ENCODE measurements at places on chromosomes 3 and 15.

DNA sequence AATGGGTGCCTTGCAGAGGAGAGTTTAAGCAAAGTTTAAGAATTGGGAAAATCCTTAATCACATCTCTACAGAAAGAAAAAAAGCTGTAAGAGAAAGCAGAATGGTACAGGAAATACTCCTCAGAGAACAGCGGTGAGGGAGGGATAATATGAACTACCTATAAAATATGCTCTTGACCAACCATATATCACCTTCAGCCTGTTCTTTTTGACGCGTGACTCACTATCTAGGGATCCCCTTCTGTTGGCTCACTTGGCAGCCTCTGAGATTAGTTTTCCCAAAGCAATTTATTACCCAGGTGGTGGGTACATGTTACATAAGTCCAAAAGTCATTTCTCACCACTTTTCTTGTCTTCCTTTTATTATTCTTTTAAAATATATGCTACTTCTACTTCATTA lies 97.7 kb downstream of the CNTN6 start:
- DNase-seq = peak; percentile 5

GRCh38 chr3:67976663-67977062 lies 322.3 kb upstream of the SUCLG2 start:
- no peak for DNase-seq

DNA sequence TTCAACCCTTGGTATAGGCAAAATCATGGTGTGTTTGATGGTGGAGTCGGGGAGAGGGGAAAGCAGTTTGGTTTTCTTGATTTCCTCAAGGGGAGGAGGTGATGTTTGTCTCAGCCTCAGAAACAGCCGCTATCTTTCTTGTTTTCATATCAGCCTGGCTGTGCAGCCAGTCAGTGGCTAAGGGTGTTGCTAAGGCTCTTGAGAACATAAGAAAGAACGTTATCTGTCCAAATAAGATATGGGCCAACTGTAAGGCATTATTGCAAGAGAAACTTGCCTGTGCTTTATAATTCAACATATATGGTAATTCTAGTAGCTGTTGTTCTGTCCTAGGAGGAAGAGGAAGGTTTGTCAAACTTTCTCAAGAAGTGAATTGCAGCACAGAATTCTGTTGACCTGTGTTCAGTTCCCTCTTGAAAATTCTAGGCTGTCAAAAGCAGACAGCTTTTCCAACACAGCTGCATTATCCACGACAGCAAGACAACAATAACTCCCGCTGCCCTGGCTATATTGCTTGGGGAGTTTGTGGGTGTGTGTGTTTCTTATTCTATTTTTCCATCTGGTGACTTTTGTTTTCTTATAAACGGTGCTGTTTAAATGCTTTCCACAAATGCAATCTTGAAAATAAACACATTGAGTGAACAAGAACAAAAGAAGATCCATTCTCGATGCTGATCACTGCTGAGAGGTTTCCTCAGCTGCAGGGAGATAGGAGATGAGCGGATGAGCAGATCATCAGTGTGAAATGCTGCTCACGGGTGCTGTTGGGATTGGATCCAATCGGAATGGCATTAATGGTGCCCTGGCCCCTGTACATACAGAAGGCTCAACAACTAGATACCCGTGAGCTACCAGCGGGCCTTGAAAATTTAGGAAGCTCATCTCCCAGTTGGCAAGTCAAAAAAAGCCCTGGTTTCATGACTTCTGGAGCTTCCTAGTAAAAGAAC lies 90.8 kb upstream of the TNFAIP8L3 start:
- DNase-seq = no peak

DNA sequence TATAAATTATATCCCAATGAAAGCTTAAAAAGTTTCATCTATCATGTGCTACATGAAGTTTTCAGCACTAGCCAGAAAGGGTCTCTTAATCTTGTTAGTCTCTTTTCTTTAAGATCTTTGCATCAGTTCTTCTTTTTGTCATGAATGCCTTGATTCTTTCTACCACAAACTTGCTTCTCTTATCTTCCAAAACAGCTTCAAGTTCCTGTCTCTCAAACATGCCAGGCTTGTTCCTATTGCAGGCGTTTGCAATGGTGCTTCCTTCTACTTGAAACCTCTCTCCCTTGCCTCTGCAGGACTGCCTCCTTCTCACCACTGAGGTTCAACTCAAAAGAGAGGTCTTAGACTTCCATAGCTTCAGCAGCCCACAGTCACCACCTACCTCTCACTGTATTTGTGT lies 104.3 kb upstream of the FRMD4B start:
- DNase-seq = no peak

DNA sequence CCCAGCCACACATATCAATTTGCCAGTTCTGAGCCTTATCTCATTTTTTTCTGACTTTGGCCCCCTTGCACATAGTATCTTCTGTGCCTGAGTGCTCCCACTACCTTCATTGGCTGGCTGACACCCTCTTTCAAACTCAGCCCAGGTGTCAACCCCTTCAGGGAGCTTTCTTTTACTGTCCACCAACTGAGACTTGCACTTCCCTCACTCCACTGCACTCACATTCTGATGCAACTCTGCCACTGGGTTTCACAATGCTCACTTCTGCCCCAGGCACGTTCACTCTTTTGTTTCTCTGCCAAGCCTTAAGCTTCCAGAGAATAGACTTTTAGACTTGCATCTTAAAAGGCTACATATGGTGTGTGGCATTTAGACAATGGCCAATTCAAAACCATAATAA lies 101.5 kb upstream of the CBLB start:
- DNase-seq = peak; percentile 47

GRCh38 chr3:143349455-143349854 lies 229.9 kb downstream of the CHST2 start:
- no peak for DNase-seq

DNA sequence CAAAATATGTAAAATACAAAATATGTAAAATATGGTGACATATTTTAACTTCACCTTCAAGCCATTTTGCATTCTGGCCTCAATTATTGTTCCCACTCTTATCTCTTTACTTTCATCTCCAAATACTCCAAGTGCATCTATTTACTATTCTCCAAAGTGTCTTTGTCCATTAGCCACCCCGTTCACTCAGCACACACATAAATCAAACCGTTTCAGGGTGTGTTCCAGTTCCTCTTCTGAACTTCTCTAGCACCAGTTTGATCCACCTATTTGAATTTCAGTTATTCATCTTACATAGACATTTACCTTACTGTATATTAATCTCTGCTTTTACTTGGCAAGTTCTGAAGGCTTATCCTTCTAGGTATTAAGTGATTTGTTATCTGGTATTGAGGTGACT lies 45.1 kb downstream of the SGO1 start:
- no peak for DNase-seq

DNA sequence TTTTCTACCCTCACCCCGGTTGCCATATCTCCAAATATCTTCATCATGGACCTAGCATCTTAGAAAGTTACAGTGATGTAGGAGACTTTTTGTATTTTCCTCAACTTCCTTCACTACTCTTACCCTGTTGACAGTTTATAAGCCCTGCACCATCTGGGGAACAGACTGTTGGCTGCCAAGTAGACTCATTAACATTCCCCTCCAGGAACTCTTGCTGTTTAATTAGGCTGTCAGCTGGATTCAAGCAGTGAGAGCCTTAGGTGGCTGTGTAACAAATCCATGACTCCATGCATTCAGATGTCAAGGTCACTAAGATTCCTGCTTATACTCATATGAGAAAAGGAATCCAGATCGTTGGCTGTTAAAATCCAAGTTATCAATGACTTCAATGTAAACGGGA lies 198.3 kb downstream of the NAALADL2 start:
- DNase-seq = no peak

- DNase-seq = no peak
Observed at GRCh38 chr3:56413911-56414310, 54.4 kb downstream of the ERC2 start.

DNA sequence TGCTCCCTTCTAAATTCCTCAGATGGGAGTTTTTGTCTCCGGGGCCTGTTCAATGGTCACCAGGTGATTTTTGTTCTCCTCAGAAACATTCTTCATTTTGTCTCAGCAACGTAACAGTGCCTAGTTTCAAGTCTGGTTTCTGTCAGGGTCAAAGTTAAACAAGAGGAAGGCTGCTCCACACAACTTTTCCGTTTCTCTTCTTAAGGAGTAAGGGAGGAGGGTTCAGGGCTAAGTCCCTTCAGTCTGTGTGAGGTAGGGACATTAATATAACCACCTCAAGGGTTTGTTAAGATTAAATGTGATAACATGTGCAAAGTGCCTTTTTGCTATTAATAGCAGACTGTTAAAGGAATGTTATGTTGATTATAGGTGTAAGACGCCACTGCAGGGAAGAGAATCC lies 41.8 kb downstream of the HOMER2 start:
- no peak for DNase-seq

DNA sequence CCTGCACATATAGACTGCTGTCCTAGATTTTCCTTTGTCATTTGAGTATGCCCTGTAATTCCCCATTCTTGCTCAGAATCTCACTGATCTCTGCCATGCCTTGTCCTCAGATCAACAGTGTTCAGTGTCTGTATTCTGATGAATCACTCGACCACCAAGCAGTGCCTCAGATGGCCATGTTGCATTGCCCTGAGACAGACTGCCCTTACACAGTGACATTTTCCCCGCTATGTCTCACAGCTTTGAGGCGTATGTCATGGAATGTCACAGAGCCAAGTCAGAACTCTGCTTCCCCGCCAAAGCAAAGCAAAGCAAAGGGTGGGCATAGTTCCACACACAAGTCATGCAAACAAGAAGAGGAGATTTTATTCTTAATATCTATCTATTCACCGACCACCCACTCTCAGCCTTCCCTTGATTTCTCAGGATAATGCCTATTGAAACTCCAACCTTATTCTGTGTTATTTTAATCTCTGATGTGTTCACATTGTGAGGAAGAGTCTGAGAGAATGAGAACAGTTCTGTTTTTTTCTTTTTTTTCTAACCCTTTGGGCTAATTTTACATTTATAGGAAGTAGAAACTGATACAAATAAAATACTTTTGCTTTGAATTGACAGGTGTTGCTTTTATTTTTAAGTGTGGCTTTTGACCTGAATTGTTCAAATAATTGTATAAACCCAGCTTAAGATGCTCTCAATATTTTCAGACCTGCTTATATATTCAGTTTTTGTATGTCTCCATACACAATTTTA lies 16.9 kb upstream of the PSMD6 start:
- DNase-seq = no peak

DNA sequence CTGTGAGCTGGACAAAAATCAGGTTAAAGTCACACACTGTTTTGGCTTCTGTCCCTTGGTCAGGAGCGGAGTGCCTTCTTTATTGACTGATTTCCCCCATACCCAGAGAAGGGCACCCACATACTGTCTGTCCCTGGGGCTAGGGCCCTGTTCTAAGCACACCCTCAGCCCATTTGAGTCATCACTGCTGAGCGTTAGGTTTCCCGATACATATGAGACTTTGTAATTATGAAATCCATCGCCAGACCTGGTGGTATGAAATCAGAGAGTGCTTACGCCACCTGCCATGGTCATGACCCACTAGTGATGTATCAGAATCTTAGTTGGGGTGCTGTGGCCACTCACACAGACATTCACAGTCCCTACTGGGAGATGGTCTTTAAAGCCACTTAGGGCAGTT lies 96.8 kb downstream of the CHDH start:
- DNase-seq = no peak

GRCh38 chr3:45659661-45660566 lies 29.3 kb upstream of the SACM1L start:
- DNase-seq = peak; percentile 53

- DNase-seq = peak; percentile 67
Observed at GRCh38 chr15:58462547-58462946, 30.8 kb downstream of the LIPC start.

DNA sequence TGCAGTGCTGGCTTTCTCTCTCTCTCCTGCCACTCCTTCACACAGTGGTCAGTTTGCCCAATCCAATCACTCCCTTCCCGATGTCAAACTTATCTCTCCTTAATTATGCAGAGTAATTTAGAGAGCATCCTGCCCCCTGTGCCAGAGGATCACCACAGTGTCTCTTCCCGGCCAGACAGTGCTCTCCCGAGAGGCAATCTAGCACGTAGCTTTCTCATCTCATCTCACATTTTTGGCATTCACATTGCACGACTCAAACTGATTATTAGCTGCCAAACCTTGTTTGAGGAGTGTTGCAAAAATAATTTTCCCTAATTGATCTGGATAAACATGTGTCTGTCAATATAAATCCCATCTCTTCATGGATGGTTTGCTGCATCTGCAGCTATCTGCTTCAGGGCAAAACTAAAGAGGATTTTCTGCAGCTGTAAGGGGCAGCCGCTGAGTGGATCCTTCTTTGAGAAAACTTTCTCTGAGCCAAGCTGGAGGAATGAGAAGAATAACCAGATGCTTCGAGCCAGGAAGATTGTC lies 37.8 kb downstream of the SSUH2 start:
- DNase-seq = no peak

- no peak for DNase-seq
Observed at GRCh38 chr3:12807066-12807465, 10.6 kb downstream of the CAND2 start.

- no peak for DNase-seq
Observed at GRCh38 chr3:197295871-197296270, 2.5 kb downstream of the DLG1 start.

DNA sequence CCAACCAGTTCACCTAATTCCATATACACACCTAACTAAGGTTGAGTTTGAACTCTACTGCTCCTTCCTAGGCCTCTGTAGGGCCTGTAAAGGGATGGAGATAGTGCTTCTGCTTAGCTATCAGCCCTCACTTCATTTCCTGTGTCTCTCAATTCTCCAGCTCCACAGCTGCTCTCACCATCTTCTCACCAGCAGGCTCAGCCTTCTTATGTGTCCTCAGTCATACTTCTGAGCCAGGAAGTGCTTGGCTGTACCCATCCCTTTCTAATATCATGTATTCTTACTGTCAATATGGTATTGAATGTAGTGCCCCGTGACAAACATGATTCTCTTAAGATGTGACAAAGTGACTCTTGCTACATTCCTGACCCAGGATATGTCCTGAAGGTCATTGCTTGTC lies 116.9 kb downstream of the SLC9A9 start:
- no peak for DNase-seq

DNA sequence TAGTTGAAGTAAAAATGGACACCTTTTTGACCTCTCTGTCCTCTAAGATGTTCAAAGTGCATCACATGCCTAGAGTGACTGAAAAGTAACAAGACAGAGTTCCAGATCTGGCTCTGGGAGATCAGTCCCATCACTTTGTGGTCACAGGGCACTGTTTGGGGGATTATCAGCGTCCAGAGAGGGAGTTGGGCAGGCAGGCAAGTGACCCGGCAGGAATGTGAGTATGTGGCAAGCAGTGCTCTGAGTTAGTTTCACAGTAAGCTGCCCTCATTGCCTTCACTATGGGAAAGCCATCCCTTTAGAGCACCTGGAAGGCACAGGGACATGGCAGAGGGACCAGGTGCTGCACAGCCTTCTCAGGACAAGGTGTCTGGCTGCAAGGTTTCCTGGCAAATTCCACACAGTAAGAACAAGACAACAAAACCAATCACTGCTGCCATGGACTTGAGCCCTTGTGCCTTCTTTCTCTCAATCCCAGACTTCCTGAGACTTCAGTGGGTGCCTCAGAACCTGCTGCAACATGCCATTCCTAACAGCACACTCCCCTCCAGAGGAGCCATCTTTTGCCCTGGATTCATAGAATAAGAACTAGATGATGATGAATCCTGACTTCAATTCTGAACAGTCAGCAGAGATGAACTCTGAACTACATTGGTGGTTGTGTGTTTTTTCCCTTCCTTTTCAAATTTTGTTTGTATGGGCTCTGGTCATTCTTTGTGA lies 55.2 kb downstream of the TIPARP start:
- no peak for DNase-seq

- DNase-seq = no peak
Observed at GRCh38 chr3:21847005-21847404, 96.0 kb upstream of the ZNF385D start.

GRCh38 chr15:63172851-63173451 lies 15.7 kb upstream of the RPS27L start:
- no peak for DNase-seq

All from RWPE1 (cell line).